Cardiac atrium fibroblast (primary cell): ENCODE measurements at places on chromosomes 12 and 14. TPM values are rescaled to one million over a fixed set of nuclear protein-coding genes. Genes with fewer than 3 reads are reported as not detected.

Gene SLC25A3
- 741 and 800 TPM in 2 replicates for total RNA-seq

Gene AICDA
- not detected in 2 replicates for total RNA-seq

Gene FAM186B
- total RNA-seq = 0.54 TPM in 1 of 2 replicates, not detected in the other

Gene TAS2R14
- 0.54 and 1.8 TPM in 2 replicates for total RNA-seq

Gene KRT75
- not detected in 2 replicates for total RNA-seq

Gene POTEG
- not detected in 2 replicates for total RNA-seq
